SK-N-SH treated with all-trans-retinoic acid at 6 μM for 48 hours (cell line): ENCODE measurements at places on chromosomes 3 and 15.

DNA sequence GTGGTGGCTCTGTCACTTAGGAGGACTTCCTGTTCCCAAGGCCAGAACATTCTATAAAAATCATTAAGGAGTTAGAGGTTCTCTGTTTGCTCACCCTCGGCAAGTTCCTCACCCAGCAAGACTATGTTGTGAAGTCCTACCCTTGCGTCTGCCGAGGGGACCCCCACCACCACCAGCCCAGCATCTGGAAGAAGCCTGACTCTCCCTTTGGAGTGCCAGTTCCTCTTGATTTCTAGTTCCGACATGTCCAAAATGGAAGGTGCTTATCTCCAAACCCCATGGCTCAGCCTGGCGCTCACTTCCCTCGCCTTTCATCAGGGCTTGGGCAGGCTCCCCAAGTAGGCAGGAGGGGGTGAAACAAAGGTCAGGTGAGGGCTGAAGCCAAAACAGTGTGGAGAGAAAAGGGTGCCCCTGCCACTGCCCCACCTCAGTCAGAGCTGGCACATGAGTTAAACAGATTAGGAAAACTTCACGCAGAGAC is 41.0 kb downstream of the BHLHE40 start:
- ATAC-seq, result no peak

GRCh38 chr15:96629511-96629910 is 299.0 kb downstream of the NR2F2 start:
- ATAC-seq, result no peak

DNA sequence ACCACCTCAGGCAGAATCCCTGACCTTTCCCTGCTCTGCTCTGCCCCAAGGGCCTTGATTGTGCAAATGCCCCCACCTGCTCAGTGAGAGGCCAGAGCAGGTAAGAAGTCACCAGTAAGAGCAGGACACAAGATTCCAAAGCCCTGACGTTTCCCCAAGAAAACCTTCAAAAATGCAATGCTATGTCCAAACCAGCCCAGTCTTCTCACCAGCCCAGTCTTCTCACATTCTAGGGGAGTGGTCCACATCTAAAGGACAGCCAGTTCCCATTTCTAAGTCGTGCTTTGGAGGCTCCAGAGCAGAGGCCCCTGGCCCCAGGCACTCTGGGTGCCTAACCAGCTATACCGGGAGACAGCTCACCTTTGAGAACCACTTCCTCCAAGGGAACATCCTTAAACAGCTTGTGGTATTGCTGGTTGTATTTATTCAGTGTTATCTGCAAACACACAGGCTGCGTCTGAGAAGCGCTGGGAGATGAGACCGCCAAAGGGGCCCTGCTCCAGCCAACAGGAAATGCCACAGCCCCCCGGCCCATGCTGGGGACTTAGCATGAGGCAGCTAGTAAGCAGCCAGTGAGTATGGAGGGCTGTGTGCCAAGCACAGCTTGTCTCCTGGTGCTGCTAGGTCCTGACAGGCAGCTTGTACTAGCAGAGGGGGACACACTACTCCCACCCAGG is 29.3 kb downstream of the GRAMD2A start:
- peak; percentile 25; the same call in 1 of the 3 replicates for ATAC-seq

DNA sequence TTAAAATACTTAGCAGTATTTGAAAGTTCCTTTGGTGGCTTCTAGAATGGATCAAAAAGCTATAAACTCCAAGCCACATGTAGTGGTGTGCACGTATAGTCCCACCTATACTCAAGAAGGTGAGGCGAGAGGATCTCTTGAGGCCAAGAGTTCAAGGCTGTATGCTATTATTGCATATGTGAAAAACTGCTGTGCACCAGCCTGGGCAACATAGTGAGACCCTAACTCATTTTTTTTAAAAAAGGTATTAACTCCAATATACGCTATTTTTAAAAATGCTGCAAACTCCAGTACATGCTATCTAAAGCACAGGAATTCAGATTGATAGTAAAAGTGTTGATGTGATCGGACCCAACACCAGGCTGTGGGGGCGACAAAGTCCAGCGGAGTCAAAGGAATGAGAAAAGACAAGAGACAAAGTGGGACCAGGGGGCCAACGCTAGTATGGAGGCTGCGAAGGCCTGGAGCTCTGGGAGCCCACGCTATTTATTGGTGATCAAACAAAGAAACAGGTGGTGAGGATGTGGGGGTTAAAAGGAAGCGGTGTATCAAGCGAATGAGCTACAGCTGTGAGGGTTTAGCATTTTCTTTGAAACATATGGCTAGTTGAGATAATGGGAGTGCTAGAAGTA is 66.6 kb downstream of the ARIH1 start:
- no peak for ATAC-seq

GRCh38 chr3:151058740-151059139 is 26.7 kb upstream of the MED12L start:
- ATAC-seq, result no peak

GRCh38 chr15:42129364-42129763 is 27.1 kb downstream of the PLA2G4F start:
- no peak for ATAC-seq

DNA sequence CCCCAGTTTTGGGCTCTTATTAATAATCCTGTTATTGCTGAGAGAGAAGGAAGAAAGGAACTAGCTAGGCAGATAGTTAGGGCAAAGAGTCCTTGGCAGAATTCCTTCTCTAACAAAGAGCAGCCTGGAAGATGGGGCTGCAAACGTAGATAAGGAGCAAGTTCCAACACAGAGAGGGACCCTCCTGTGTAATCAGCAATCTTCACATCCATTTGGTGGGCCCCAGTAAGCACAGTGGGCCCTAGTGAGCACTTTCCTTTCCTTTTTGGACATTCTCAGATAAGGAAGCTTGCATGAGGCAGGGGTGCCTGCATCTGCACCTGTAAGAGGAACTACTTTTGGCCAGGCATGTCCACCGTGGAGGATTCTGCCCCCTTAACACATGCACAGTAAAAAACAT is 119.6 kb upstream of the SGO1 start:
- ATAC-seq, result no peak

DNA sequence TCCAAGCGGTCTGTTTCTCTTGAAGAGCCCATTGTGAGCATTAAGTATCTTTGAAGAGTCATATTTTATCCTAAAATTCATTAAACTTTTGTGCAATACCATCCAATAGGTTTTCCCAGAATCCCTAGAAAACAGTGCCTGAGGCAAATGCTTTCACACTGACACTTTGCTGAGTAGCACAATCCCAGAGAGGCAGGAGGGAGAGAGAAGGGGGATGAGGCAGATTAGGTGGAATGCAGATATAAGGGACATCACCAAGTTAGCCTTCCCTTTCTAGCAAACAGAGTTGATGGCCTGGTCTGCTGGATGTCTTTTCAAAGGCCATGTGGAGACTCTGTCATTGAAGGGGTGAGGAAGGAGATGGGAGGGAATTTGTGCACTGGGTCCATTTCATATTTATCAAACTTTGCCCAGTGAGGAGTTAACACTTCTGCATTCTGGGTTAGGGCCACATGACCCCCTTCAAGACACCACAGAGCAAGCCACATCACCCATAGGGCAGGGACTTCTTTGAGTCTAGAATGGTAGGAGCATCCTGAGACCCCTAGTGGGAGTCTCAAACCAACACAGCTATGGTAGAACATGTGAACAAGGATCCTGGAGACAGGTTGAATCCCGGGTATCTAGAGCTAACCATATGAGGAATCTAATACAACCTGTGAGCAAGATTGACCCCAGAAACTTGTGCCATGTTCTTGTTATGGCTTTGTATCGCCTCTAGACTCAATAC is 32.0 kb upstream of the SEMA6D start:
- no peak for ATAC-seq

- ATAC-seq, result no peak
Measured at GRCh38 chr15:93789441-93789840, 441.9 kb upstream of the MCTP2 start.

DNA sequence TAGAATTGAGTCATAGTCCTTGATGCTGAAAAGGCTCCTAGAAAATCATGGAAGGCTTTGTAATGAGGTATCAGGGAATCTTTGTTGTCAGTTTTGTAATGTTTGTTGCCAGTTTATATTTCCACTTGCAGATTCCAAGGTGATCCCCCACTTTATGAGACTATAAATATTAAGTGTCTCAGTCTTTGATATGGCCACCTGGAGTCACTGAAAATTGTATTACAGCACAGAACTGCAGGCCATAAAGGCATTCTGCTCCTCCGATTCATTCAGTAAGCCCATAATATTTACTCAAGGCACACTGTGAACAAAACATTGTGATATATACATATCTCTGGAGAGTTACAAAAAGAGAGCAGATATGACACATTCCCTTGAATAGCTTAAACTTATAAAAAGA is 457.8 kb upstream of the ZNF385D start:
- ATAC-seq, result no peak

- no peak for ATAC-seq
Measured at GRCh38 chr3:112413722-112414121, 80.8 kb downstream of the CD200 start.

DNA sequence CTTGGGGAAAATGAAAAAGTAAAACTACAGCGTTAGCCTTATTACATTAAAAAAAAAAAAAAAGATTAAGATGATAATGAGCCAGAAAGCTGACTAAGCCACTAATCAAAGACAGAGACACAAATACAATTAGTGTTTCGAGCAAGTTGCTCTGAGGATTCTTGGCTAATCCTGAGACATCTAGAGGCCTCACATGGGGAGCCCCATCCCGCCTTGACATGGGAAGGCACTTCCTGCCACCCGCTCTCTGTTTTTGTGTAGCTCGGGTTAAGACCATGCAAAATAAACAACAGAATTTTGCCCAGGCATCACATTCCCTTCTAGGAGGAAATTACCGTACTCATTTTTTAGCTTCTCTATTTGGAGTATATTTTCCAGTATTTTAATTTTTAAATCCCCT is 15.3 kb downstream of the HESX1 start:
- peak; percentile 58; the same call in 2 of the 3 replicates for ATAC-seq

- ATAC-seq, result no peak
Measured at GRCh38 chr3:85780806-85781205, 822.0 kb downstream of the CADM2 start.

DNA sequence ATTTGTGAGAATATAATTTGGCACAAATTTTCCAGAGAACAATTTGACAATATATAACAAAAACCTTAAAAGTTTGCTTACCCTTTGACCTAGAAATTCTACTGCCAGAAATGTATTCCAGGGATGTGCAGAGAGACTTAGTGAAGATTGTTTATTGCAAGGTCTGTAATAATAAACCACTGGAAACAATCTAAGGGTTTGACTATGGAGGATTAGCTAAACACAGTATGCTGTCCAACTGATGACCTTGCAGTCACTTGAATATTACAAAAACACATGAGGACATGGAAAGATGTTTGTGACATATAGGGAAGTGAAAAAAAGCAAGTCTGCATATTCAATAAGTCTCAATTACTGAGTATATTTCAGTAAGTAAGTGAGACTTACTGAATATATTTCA is 48.1 kb upstream of the CDV3 start:
- no peak for ATAC-seq

- ATAC-seq, result no peak
Measured at GRCh38 chr15:98951493-98952320, 55.9 kb downstream of the PGPEP1L start.

- ATAC-seq, result no peak
Measured at GRCh38 chr3:18989237-18989795, 159.0 kb upstream of the KCNH8 start.

- ATAC-seq, result no peak
Measured at GRCh38 chr15:38975282-38975990, 410.8 kb upstream of the RASGRP1 start.

GRCh38 chr3:9809615-9810432 is at the start of gene TTLL3:
TTLL3 (plus strand) TSS chr3:9810262; CDS start chr3:9810662, 400 bp downstream.
- peak; percentile 81 for ATAC-seq

GRCh38 chr3:32045091-32045915 is 61.1 kb upstream of the GPD1L start:
- ATAC-seq, result no peak
